ENCODE measurements at places on chromosomes 3 and 15.
A peak's percentile ranks its signal among the peaks of the same experiment; 100 is the strongest.

DNA sequence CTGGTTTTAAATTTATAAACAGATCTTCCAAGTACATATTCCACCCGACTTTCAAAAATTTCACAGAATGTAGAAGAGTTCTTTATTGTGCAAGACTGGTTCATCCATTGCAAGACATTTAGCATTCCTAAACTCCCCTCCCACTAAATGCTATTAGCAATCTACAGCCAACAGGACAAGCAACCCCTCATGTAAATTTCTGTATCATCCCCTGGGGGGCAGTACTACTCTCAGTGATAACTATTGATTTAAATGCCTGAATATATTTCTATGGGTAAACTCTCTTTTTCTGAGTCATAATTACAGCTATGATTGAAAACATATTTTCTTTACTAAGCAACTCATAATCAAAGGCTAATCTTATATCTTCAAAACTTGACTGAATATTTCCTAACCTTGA is 10.7 kb upstream of the SLC15A2 start:
- peak; percentile 5 for DNase-seq

GRCh38 chr3:14166877-14167603 is 11.4 kb downstream of the XPC start:
- no peak for DNase-seq

DNA sequence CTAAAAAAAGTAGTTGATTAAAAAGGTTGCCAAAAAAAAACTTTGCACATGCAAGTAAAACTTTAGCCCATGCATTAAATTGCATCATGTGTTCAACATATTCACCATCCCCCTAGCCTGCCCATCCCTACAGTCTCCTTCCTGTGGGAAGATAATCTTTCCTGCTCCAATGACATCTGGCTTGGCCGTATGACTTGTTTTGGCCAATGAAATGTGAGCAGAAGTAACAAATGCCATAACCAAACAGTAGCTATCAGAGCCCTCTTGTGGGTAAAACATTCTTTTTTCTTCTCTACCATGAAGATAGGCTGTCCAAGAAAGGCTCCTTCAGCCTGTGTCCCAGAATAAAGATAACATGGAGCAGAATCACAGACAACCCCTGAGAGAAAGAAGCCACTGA is 15.3 kb downstream of the ERC2 start:
- no peak for DNase-seq

- no peak for DNase-seq
Observed at GRCh38 chr3:81884791-81885190, 123.3 kb upstream of the GBE1 start.

DNA sequence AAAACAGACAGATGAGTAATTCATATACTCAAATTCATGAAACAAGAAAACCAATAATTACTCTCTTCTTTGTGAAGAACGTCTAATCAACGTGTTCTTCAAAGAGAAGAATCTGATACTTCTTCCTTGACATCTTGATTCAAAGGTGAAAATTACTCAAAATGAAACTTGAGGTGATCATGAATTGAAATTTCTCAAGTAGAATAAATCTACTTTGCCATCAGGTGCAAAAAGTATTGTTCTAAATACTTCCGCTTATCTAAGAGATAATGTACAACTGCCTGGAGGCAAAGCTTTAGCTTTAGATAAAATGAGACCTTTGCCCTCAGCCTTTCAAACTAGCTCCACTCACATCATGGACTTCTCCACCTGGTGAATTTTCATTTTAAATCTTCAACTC is 13.9 kb upstream of the XXYLT1 start:
- DNase-seq: no peak

- peak; percentile 64 for DNase-seq
Observed at GRCh38 chr15:59814409-59814808, 125.3 kb upstream of the BNIP2 start.
